ENCODE measurements at places on chromosomes 4 and X.

DNA sequence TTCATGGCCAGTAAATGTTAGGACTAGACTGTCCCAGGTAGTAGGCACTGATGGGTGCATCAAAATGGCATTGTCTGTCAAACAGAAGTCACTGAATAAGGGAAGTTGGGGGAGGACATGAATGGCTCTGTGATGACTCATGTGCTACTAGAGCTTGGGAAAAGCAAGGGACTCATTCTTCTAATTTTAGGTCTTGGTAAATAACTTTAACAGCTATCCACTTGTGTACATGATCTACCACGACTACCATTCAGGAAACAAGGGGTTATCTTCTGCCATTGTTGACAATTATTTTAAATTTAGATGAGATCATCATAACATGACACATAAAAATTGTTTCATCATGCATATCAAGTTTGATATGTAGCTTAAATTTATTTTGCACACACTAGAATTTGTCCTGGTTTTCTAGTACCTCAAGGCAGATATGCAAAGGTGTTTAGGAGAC lies 6.3 kb downstream of the AREG start:
- DNase-seq: peak; percentile 75

- DNase-seq: no peak
Measured at GRCh38 chrX:17713288-17713687, 24.0 kb upstream of the SCML1 start.

GRCh38 chr4:7967501-7968261 lies 28.0 kb upstream of the AFAP1 start:
- no peak for DNase-seq

DNA sequence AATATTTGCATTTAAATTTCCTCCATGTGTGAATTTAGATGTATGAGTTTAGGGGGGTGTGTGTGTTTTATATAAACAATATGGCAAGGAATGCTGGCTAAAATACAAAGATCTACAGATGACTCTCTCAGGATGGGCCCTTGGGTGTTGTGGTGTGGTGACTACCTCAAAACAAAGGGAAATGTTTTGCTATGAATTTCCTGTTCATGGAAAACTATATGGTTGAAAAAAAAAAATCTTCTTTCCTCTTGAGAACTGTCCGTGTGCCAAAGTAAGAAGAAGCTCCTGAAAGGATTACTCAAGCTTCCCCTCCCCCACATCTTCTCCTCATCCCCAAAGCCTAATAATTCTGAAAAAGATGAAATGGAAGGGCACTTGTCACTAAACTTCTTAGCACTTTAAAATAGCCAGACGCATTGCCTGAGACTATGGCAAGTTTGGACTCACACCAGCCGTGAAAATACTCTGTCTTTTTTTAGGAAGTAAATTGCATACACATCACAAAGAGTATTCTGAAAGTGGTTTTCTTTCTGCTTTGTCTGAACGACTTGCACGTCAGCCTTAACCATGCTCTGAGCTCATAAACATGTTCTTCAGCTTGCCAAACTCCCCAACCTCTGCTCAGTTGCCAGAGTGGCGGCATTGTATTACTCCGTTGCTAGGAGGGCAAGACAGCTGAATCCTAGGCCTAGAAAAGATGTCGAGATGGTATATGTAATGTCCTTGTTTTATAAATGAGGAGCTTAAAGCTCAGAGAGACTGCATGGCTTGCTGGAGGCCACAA lies 250.4 kb upstream of the JADE1 start:
- peak; percentile 88 for DNase-seq

DNA sequence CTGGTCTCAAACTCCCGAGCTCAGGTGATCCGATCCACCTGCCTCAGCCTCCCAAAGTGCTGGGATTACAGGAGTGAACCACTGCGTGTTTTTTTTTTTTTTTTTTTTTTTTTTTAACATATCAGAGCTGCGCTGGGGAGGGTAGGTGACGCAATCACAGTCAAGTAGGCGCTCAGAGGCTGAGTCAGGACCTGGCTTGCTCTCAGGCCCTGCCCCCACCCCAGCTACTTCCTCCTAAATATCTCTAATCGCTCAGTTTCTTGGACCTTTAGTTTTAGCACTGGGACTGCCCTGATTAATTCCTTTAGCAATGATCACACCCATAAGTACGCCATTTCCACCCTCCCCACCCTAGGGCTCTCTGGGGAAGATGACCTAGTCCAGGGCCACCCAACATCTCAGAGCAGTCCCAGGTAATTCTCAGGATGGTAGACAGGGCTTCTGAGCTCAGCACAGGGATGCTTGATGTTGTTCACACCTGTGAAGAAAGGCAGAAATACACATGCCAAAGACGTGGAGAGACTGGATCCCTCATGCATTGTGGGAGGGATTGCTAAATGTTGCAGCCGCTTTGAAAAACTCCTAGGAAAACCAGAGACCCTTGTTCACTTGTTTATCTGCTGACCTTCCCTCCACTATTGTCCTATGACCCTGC lies 50.2 kb downstream of the DDX3X start:
- DNase-seq: peak; percentile 76

- no peak for DNase-seq
Measured at GRCh38 chrX:66064261-66064660, 24.4 kb upstream of the VSIG4 start.

DNA sequence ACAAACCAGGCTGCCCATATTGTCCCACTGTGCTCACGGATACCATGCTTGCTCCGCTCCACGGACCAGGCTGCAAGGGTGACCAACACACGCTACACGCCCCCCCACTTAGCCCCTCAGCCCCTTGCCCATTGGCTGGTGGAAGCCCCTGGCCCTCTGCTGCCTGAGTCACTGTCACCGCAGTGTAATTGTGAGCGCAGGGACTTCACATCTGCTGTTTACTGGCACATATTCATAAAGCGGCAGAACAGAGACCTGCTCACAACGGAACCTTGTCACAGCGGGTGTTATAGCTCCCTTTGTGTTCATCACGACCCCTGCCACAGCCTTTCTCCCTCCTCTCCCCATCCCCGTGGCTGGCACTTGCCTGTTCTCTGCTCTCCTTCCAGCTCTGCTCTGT lies 83.7 kb downstream of the PSAPL1 start:
- DNase-seq: no peak

GRCh38 chr4:8516996-8517550 lies 63.1 kb upstream of the GPR78 start:
- no peak for DNase-seq

DNA sequence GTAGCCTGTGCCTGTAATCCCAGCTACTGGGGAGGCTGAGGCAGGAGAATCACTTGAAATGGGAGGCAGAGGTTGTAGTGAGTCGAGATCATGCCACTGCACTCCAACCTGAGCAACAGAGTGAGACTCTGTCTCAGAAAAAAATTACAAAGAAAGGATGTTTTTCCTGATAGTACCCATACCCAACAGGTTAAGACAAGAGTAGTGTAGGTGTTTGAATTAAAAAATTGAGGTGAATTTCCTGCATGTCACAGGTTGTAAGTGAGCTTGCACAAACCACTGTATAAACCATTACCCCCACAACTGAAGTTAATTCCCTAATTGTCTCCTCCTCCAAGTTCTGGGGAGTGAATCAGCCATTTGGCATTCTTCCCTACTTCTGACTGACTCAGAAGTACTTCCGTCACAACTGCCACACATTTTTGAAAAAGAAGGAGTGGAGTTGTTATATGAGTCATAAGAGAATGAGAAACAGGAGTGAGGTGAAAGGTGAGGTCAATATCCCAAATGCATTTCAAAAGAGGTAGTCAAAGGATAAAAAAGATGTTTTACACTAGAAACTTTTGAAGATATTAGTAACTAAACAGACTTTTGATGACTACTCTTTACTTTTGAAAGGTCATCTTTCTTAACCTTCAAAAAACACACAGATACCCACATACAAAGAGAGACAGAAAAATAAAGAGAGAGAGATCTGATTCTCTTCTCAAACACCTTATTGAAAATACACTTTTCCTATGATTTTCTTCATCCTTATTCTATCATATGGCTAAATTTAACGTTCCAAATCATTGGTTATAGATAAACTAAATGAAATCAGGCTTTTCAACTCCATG lies 134.5 kb downstream of the BTC start:
- DNase-seq: peak; percentile 98

DNA sequence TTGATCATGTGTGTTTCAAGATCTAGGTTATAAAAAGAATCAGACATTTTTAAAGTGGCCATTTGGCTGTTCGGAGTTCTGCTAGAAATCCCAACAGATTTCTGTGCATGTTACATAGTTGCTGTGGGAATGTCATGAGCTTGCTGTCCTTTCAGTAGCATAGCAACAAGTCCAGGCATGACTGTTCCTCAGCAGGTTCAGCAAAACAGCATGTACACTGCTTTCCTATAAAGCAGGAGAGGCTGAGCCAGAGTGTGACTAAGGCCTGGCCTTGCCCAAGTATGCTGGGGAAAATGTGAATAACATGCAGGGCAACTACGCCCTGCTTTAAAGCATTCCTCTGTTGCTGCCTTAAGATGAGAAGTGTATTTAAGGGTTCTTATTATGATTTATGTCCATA lies 217.1 kb upstream of the SMIM31 start:
- peak; percentile 38 for DNase-seq

- DNase-seq: no peak
Measured at GRCh38 chr4:99817309-99817890, 773 bp downstream of the DAPP1 start.

DNA sequence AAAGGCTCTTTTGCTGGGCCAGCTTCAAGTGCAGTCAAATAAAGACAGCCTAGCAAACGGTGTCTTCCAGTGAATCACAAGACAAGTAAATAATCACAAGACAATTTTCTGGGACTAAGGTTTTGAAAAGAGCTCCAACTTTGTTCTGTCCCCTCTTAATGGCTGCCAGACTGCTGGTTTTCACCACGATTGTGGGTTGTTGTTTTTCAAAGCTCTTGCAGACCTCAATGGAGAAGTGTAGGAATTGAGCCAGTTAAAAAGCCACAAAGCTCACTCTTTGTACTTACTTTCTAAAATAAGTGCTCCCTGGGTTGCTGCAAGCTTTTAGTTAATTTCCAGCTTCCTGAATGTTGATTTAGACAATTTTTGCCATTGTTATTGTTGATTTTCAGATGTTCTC lies 405.8 kb upstream of the HTR2C start:
- no peak for DNase-seq

DNA sequence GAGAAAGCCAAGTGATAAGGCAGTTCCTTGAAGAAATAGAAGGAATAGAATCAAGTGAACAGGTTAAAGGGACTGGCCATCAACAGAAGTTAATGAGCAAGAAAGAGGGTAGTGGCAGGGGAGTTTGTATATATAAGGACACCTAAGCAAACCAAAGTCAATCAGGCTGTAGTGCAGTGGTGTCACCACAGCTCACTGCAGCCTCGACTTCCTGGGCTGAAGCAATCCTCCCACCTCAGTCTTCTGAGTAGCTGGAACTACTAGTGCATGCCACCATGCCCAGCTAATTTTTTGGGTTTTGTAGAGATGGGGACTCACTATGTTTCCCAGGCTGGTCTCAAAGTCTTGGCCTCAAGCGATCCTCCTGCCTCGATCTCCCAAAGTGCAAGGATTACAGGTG lies 15.9 kb downstream of the ACOT9 start:
- DNase-seq: no peak

DNA sequence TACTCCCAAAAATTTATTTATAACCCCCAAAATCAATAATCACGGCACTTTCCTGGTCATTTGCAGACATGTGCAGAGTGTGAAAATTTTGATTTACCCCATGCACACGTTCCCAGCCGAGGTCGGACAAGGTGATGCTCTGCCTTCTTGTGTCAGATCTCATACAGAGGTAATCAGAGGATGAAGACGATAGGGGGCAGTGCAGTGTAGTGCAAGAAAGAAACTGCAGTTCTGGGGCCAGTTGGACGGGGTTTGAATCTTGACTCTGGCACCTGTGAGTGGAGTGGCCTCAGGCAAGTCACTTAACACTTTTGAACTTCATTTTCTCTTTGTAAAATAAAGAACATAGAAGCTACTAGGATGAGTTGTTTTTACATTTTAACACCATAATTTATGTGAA lies 88.4 kb downstream of the FRMPD3 start:
- DNase-seq: peak; percentile 45

- no peak for DNase-seq
Measured at GRCh38 chr4:74758551-74759145, 35.7 kb downstream of the BTC start.

- peak; percentile 21 for DNase-seq
Measured at GRCh38 chrX:102745857-102746584, 25.5 kb downstream of the GPRASP3 start.

DNA sequence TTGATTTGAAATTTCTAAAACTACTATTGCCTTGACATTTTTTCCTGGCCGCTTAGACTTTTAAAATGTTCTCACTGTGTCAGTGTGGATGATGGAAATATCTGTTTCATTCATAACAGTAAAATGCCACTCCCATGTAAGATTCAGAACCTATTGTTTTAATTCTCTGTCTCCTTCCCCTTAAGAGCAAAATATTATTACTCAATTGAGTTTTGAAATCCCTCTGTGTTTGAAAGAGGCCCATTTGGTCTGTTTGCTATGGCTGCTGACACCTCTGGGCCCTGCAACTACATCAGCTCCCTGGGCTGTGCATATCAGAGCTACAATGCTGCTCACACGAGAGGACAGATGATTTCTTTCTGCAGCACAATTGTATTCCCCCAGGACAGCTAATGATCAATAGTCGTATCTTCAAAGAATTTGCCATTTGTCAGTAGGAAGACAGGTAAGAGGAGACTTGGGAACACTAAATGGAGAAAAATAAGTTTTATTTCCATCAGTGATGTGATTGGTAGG lies 388.0 kb upstream of the GALNT7 start:
- DNase-seq: no peak

GRCh38 chrX:136179133-136179532 lies 31.8 kb downstream of the FHL1 start:
- no peak for DNase-seq

DNA sequence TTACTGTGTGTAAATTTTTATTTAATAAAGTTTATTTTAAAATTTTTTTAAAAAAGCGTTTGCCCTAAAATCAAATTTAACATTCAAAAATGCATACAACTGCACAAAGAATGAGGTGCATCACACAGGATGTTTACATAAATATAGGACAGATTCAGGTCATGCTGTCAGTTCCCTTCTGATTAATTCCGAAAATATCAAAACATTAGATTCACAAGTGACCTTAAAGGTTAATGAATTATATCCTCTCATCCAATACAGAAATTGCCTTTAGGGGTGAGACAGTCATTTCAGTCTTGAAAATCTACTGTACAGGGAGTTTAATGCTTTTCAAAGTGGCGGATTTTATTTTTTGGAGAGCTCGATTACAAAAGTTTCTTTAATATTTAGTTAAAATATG lies 208.7 kb upstream of the FTHL17 start:
- DNase-seq: no peak

GRCh38 chrX:53599781-53600396 lies 86.6 kb downstream of the HUWE1 start:
- DNase-seq: no peak

- DNase-seq: peak; percentile 4
Measured at GRCh38 chr4:14348506-14348905, 653.8 kb upstream of the CPEB2 start.

- no peak for DNase-seq
Measured at GRCh38 chr4:146661367-146661766, 22.7 kb downstream of the POU4F2 start.
